ENCODE measurements at places on chromosomes 4 and X.

- DNase-seq, result no peak
Measured at GRCh38 chrX:154596290-154596929, 11.5 kb downstream of the CTAG1A start.

DNA sequence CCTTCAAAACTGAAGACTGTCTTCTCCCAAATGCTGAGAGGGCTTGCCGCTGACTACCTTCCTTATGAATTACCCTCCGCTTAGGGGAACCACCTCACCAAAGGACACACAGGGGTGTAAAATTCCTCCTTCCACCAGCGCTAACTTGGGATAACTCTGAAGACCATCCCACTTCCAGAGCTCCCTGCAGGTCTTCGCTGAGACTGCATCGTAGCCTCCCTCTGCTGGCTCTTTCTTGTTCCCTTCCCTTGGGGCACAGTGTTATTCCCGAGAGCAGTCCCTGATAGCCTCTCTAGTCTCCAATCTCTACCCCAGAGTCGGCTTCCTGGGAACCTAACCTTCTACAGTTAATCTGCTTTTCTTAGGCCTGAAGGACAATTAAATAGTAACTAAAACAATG is 725.5 kb upstream of the ATOH1 start:
- no peak for DNase-seq

GRCh38 chrX:27890611-27891010 is 82.8 kb downstream of the MAGEB10 start:
- DNase-seq, result no peak

GRCh38 chr4:40622913-40623312 is 6.8 kb downstream of the RBM47 start:
- no peak for DNase-seq

DNA sequence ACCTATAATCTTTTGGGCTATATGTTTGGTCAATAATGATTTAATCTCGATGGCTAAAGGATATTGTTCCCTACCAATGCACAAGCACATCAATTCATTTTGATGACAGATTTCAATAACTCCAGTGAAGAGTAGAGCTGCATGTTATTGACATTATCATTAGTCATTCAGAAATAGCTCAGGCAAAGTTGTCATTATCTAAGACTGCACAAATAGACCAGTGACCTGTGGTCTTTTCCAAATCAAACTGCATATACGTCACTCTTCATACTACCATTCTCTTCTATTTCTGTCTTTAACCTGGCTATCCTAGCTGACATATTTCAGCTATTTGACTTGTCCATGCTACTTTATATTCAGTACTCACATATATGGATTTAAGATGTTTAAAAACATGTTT is 1050.8 kb downstream of the C4orf33 start:
- DNase-seq, result no peak

DNA sequence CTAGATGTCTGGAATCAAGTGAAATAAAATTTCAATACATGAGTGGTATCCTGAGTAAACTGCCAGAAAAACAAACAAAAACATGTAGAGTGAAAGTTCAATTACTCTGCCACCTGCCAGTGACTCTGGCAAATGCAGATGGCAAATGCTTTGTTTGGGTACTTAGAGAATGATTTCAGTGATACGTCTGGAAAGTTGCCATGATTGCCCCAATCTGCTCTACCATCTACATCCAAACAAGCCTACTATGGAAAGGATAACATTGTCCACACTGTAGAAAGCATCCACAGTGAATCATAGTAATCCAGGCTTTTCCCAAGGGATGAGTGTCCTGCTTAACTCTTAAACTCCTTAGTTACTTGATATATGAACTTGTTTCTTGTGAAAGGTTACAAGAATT is 3.4 kb downstream of the SPATA4 start:
- DNase-seq, result no peak

GRCh38 chrX:102765809-102766208 is 45.3 kb downstream of the GPRASP3 start:
- no peak for DNase-seq

GRCh38 chr4:164606478-164606877 is 147.5 kb upstream of the SMIM31 start:
- DNase-seq, result no peak

DNA sequence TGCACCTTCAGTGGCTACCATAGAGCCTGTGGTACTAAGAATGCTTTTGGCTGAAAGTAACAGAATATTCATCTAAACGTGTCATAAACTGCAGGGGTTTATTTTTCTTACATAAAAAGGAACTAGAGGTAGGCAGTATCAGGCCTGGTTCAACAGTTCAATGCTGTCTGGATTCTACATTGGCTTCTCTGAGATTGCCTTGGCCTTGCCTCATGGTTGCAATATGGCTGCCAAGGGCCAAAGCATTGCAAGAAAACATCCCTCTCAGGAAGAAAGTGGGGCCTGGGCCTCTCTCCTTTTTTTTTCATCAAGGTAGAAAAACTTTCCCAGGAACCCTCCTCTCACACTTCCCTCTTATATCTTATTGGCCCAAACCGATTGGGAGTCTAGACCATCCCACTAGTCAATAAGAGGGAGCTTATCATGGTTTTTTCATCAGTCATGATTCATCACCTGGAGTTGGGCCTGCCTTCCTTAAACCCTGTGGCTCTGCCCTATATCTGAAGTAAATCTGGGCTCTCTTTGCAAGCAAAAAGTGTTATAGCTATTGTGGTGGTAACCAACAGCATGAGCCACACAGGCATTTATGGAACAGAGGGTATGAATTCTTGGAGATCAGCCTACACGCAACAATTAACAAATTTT is 1.8 kb upstream of the DOCK11 start:
- no peak for DNase-seq

DNA sequence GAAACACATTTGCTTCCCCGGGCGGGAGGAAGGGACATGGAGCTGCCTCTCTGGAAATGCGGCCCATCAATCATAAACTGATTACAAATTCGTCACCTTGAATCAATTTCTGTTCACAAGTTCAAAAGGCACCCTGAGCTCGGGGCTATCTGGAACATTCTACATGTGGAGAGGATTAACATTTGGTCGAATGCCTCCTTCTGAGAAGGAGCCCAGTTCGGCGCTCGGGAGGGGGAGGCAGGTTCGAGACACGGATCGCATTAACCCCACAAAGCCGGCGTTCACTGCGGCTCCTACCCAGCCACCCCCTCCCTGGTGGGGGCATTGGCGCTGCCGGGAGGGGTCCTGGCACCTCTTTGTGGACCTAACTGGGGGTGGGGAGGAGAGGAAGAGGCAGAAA is 108.0 kb downstream of the CPZ start:
- no peak for DNase-seq

DNA sequence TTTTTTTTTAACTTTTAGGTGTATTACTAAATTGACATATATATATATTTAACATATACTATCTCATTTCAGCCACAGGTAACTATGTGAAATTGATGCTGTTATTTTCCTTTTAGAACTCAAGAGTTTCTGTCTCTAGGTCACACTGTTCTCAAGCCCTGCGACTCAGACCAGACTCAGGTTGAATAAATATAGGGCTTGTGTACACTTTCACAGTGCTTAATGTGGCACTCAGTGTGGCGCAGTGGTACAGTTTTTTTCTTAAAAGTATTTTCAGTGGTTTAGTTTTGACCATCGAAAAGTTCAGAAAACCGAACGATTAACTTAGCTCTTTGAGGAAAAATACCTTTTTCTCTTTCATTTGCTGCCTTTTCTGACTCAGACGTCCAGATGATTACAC is 24.7 kb downstream of the PACRGL start:
- no peak for DNase-seq
